ENCODE measurements at places on chromosomes 4 and X.

GRCh38 chr4:115090483-115091075, 22.8 kb downstream of the NDST4 start:
- DNase-seq: peak; percentile 38

DNA sequence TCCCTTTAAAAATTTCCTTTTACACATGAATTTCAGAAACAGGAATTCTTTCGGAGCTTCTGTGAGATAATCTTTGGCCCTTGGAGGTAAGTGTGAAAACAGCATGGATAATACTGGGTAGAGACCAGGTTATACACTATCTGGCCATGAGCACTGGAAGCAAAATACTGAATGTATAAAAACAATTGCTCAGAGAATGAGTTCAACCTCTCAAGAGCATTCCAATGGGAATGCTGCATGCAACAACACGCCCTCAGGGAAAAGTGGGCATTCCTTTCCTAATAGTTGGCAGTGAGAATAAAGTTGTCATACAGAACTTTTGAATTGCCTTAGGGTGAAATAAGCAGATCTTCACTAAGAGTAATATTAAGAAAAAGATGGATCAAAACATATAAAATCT, 574.8 kb upstream of the DIPK2B start:
- no peak for DNase-seq

DNA sequence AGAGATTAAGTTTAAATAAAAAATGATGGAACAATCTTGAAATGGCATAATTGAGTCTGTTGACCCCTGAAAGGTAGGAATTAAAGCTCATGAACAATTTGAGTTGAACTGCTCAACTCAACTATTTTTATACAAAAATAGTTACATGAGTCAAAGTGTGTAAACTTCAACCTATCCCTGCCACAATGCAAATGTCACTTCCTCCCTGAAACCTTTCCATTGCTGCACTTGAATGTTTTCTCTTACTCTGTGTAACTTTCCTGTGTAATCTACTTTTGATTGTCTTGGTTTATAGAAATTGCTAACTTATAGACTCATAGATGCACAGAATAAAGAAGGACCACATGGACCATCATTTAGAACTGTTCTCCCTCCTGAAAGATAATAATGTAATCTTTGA, 218.5 kb downstream of the GBA3 start:
- no peak for DNase-seq

DNA sequence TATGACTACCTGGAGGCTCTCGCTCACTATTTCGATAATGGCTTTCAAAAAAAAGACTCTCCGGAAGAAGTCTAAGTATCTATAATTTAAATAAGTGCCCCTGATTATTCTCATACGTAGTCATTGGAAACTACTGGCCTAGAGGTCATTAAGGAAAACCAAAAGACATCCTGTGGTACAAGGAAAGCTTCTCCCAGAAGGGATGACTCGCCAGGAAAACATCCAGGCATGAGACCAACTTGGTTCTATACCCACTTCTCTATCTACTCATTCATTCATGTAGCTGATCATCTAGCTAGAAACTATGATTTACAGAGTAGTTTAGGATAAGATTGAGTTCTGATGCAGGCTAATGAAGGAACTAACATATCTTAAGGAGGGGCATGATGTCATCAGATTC, 37.7 kb downstream of the SOX3 start:
- no peak for DNase-seq

GRCh38 chr4:23269566-23269965, 576.8 kb downstream of the GBA3 start:
- DNase-seq: no peak

DNA sequence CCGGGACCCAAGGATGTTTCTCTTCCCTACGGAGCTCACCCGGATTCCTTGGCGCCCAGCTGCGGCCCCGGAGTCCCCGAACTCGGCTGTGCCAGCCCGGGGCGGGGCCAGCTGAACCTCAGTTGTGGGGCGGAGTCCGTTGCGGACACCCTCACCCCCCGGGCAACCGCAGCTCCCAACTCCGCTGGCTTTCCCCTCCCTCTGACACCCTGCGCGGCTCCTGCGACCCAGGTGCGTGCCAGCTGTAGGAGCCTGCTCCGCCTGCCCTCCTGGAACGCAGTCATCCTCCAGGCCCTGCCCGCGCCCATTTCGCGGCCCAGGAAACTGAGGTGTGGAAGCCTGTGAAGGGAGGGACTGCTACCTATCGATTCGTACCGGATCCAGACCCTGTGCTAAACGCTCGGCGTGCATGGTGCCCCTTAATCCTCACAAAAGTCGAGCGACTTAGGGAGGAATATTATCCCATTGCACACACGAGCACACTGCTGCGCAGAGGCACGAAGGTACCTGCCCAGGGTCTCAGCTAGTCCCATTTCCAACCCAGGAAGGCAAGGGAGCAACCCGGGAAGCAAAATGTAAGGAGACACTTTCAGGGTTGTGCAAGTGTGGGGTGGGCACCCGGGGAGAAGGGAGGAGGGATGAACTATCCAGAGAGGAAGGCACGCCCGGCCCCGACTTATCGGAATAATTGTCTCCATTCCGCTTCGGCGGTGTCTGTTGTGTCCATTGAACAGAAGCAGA, 12.3 kb downstream of the MSX1 start:
- no peak for DNase-seq

GRCh38 chr4:30720661-30721184, 554 bp downstream of the PCDH7 start:
- DNase-seq: no peak

- DNase-seq: no peak
Observed at GRCh38 chr4:129143359-129143758, 47.4 kb downstream of the C4orf33 start.

- no peak for DNase-seq
Observed at GRCh38 chr4:105950701-105951100, 55.4 kb downstream of the NPNT start.

DNA sequence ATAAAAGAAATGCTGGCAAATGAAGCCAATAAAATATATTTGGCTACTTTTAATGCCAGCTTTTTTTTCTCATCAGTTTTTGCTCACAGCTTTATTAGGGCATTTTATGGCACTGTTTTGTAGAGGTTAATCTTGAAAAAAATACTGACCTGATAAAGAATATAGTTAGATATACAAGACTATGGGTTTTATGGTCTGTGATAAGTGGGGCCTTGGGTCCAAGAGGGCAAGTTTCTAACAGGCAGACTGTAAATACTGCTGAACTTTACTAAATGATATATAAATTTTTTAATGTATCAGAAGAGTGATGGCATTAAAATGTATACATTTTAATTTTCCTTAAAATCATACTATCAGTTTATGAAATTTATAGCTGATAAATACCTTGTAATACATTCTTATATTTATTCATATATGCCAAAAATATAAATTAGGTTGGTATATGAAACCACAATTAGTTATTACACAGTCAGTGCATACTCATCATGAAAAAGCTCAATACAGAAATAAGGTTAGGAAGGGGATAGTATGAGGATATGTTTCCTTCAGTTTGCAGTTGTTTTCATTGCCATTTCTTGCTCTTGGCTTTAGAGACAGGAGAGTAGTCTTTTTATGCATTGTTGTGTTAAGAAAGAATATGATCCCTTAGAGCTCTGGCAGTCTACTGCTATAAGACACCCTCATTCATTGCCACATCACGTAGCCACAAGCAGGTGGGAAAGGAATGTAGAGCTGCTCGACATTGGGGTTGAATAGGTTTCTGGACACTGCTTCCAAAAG, 146.6 kb downstream of the TLL1 start:
- no peak for DNase-seq

DNA sequence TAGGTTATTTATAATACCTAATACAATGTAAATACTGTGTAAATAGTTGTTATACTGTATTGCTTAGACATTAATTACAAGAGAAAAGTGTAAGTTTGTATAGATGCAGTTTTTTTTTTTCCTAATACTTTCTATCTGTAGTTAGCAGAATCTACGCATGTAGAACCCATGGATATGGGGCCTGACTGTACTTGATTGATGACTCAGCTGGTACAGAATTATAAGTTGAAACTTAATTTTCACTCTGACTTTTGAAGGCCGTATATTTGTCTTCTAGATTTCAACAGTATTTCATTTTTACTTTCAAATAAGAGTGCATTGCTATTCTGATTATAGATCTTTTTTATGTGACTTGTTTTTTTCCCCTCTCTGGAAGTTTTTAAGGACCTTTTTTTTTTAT, 30.8 kb upstream of the NDUFC1 start:
- no peak for DNase-seq

DNA sequence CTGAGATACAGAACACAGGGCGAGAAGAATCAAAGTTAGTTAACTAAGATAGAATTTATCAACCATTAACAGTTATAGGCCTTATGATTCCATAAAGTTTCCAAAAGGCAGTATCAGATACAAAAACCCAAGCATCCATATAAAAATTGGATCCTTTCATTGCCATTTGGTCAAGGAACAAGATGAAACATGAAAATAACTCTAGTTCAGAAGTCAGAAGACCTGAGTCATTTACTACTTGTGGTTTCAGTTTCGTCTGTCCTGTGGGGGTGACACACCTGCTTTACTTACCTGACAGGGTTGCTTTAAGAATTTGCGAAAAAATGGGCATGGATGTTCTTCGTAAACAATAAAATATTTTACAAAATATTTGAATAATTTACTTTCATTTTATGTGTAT, 130.8 kb downstream of the ANAPC10 start:
- DNase-seq: peak; percentile 60

DNA sequence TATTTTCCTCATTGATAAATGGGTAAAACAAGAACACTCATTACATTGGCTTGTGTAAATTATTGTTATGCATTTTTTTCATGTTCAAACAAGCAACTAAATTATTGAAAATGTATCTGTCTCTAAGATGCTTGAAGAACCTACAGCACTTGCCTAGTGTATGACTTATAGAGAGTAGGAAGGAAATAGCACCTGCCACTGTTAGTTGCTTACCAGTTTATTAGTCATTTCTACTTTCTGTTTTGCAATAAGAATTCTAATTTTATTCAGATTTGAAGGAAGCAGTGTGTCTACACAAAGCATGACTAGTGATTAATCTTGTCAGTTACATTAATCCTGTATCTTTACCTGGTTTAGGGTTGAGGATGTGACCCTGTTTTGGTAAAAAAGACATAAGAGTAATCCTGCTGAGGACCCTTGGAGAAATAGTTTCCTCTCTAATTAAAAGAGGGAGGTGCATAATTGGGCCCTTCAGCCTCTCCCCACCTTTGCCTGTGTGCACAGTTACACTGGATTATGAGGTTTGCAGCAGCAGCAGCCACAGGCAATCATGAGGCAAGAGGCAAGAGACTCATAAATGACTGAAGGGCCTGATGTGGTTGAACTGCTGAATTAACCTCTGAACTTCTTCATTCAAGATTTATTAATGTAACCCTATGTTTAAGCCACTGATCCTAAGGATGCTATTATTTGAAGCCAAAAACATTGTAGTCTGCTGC, 1202.1 kb downstream of the ADGRL3 start:
- DNase-seq: no peak

DNA sequence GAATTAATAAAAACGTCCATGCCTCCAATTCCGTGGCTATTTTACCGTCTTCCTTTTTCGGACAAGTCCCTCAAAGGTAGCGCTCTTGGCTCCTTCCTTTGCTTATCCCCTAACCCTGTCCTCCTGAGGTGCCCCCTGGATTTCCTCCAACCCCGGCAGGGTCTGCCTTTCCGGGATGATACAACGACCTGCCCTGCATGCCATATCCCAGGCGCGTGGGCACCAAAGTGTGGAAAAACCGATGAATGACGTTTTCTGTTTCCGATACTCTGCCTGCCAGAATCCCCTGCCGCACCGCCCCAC, 706 bp upstream of the CSTF2 start:
- DNase-seq: no peak

DNA sequence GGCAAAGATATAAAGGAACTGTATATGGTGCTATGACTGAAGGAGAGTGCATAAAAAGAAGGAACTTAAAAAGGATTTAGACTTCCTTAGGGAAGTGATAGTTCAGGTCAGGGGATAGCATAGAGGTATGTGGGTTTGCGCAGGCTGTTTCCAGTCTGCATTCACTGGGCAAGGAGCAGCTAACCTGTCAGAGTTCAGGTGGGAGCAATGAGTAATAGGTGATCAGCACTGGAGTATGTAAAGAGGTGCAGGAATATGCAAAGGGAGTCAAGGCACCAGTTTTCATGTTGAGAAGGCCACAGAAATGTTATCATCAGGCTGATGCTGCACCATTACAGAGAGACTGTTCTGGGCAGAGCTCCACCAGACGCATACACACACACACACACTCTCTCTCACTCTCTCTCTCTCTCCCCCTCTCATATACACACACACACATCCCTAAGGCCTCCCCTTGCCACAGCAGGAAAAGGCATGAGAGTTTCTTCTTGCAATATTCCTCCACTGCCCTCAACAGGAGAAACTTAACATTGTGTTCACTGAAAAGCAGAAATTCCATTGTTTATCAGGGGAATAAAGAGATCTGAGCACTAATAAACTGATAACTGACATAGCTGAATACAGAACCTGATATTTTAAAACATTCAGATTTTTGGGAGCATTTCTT, 256.4 kb upstream of the GRID2 start:
- DNase-seq: no peak

GRCh38 chr4:40238700-40239548, 42.1 kb downstream of the RHOH start:
- DNase-seq: peak; percentile 85

DNA sequence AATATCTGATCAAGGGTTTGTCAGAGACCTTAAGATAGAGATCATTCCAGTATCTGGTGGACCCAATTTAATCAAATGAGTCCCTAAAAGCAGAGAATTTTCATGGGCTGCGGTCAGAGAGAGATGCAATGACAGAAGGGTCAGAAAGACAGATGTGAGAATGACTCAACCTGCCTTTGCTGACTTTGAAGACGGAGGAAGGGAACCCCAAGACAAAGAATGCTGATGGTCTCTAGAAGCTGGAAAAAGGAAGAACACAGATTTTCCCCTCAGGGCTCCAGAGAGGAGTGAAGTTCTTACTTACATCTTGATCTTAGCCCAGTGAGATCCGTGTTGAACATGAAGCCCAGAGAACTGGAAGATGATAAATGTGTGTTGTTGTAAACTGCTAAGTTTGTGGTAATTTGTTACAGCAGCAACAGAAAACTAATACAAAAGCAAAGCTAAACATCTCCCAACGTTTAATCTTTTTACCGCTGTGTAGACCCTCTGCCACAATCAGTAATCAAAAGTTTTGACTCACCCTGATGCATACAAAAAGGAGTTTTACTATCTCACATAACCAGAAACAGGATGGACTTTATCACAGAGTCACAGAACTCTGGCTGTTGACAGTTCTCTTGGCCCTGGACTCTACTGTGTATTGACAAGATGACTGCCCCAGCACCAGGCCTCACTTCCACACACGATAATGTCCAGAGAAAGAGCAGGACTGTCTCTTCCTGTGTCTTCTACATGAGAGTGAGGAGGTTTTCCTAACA, 70.2 kb upstream of the MAGEB2 start:
- no peak for DNase-seq

DNA sequence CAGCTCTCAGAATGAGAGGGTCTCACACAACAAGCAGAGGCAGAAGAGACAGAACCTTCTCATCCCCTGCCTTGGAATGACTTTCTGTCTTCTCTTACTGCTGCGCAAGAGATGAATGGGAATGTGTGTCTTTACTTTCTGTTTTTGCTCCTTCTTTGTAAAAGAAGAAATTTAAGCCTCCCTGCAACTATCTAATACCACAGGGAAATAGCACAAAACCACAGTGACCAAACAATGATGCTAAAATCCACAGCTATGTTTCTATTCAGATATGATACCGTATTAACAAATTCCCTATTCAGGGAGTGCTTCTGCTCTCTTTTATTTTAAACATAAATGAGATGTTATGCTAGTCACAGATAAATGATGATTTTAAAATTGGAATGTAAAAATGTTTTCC, 173.8 kb upstream of the RAI2 start:
- no peak for DNase-seq

- no peak for DNase-seq
Observed at GRCh38 chr4:157973297-157973696, 199.5 kb downstream of the GASK1B start.
